ENCODE measurements at places on chromosomes 2 and 18.

GRCh38 chr18:56902653-56903052 lies 244.2 kb upstream of the BOD1L2 start:
- no peak for DNase-seq

DNA sequence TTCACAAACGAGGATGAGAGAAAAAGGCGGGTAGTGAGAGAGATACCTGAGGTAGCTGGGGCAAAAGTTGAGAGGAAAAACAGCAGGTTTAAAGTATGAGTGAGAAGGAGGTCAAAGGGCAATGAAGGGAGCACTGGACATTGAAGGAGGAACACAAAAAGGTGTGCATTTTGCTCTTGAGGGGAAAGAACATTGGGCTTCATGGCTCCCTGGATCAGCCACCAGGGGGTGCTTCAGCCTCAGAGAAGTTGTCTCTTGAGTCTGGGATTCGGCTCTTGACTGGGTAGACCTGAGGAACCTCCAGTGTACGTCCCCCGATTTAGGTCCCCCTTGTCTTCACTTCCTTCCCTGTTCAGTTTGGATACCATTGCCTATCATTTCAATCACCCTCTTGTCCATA lies 128.5 kb downstream of the RAPGEF4 start:
- DNase-seq = no peak

DNA sequence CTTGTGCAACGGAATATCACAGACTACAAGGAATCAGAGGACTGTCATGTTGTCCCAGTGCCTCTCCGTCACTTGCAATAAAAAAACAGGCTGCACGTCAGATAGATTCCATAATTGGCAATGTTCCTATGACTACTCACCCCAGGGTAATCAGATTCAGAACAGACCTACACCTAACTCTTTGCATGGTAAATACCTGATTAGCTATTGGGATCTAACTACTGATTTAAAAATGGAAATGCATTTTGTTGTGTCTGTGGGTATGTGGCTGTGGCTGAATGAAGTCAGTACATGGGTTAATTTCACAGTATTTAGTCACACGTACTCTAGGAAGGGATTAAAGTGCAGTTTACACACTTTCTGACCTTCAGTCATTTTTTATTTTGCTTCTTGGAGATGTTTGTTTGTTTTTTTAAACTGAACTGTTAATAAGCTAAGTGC lies 91.7 kb downstream of the SCN3A start:
- DNase-seq = no peak

- DNase-seq = no peak
Observed at GRCh38 chr2:59787095-59787494, 766.4 kb downstream of the BCL11A start.

GRCh38 chr18:77077941-77078689 lies 54.5 kb downstream of the MBP start:
- DNase-seq = no peak

DNA sequence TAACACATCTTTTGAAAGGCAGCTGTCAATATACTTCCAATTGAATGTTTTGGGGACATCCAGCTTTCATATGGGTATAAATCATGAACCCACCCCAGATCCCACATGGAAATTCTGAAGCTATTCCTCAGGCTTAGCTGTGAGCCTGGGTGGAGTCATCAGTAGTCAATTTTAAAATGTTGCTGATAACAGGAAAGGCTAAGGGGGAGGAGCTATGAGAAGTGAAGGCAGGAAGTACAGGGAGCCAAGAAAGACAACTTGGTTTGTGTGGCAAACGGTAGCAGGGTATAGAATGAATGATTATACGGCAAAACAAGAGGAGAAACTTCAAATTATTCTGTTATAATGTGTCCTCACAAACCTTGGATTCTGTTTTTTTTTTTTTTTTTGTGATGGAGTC lies 108.6 kb downstream of the QPCT start:
- no peak for DNase-seq

GRCh38 chr2:168116448-168116847 lies 130.9 kb downstream of the STK39 start:
- peak; percentile 15 for DNase-seq

DNA sequence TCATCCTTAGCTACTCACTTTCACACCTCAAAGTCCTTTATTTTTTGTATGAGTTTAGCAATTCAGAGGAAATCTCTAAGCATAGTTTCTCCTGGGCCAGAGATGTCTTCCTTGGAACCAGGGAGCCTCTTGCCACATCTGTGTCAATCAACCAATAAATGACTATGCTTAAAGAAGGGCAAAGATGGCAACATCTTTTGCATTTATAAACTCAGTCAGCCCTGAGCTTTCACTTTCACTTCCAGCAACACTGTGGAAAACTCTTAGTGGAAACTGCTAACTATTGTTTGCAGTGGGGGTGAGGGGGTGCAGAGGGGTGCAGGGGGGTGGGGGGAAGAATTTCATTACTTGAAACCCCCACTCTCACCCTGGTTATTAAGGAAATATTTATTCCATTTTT lies 3.4 kb downstream of the ACVR1C start:
- DNase-seq = no peak

GRCh38 chr2:241030883-241031282 lies 32.5 kb downstream of the SNED1 start:
- no peak for DNase-seq

DNA sequence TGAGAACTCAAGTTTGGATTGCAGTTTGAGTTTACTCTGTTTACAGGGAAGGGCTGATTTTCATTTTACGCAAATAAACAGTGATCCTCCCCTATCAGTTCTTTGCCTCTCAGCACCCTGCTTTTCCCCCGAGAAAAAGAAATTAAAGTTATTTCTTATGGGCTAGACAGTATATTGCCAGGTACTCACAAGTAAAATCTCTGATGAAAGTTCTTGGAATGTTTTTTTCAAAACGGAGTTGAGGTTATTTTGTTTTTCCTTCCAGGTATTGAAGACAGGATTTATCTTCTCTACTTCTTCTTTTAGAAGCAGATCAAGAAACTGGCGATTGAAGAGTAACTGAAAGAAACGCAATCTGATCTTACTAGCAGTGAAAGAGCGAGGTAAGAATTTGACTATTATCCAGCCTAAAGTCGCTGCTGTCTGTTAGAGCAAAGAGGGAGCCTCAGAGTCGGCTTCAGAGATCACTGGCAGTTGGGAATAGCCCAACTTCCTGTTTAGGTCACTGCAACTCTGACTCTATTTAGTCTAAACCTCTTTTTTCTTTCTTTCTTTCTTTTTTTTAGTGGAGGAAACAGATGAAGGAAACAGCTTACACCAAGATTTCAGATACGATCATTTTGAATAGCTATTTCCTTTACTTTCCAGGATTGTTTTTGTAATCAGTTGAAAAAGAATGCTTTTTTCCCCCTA lies at the start of gene TFPI:
Gene TFPI, minus strand, starts transcription at position 425 of the 693 bp plus-strand sequence. CDS start 50,667 bp downstream, outside the sequence.
- DNase-seq = no peak

DNA sequence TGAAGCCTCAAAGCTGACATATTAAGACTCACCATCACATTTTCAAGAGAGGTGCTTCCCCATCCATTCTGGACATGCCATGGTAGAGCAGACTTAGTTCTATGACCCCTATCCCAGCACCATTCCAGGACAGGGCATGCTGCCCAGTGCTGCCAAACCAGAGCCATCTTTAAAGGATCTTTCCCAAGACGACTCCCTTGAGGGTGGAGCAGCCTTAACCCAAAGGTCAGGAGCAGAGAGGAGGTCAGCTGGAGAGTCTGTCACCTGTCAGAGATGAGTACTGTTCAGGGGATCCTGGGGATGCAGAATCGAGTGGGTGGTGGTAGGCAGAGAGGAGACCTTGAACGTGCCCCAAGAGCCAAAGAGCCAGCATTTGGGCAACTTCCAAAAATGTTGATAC lies 459.8 kb downstream of the STK39 start:
- DNase-seq = no peak

GRCh38 chr18:55513161-55513560 lies 74.8 kb downstream of the TCF4 start:
- DNase-seq = no peak

DNA sequence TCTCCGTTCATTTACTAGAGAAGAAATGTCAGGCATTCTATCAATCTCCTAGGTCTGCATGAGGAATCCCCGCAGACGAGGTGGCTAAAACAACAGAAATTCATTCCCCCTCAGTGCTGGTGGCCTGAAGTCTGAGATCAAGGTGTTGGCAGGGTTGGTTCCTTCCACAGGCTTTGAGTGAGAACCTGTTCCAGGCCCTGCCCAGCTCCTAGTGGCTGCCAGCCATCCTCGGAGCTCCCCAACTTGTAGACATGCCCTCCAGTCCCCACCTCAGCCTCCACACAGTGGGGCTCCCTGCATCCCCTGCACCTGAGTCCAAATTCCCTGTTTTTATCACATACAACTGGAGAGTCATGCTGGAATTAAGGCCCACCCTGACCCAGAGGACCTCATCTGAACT lies 145.3 kb upstream of the ALKAL2 start:
- DNase-seq = no peak

DNA sequence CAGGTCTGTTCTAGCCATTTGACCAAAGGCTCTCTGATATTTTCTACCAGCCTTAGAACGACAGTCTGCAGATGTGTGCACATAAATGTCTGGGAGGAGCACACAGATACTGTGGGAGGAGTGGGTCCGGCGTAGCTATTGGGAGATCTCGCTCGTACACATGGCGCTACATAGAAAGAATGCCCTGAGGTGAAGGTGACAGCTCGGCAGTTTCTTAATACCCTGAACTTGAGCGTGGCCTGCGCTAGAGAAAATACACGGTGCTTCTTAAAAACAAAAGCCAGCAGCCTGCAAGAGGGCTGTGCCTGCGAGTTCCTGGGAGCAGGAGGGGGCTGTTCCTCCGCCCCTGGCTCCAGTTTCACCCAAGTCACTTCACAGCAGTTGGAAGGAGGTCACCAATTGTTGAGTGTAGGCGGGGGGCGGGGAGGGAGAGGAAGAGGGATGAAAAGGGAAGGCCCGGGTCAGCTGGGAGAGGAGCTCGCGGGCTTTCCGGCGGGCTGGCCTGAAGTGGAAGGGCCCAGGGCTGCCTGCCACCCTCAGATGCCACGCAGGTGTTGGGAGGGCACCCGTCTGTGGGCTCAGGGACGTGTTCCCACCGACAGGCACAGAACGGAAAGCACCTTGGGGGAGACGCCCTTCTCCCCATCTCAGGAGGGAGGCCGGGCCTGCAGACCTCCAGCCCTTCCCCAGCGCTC lies 124.7 kb upstream of the ZNF516 start:
- DNase-seq = peak; percentile 47

DNA sequence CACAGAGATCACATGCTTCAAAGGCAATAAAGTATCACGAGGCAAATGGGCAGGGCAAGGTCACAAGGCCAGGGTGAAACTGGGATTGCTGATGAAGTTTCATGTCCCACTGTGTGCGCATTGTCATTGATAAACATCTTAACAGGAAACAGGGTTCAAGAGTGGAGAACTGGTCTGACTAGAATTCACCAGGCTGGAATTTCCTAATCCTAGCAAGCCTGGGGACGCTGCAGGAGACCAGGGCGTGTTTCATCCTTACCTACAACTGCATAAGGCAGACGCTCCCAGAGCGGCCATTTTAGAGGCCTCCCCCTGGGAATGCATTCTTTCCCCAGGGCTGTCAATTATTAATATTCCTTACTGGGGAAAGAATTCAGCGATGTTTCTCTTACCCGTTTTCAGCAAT lies 33.2 kb downstream of the PTPN4 start:
- DNase-seq = no peak

- no peak for DNase-seq
Observed at GRCh38 chr2:157377861-157378260, 52.2 kb upstream of the ERMN start.

DNA sequence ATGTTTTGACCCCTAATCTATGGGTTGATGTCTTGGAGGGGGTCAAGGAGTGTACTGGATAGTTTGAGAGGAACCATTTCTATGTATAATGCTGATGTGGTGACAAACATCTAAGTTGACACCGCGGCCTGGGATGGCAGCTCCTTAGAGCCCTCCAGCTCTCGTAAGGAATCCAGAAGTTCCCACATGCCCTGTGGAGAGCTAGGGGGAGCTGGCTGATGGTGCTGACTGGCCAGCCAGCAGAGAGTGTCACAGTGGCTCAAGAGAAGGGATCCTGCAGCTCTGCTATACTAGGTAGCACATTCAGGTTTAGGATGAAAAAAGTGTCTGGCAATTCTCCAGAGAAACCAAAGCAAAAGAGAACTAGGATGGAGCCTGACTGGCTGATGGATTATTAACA lies 842.2 kb upstream of the VRK2 start:
- no peak for DNase-seq

GRCh38 chr2:181446985-181447384 lies 10.2 kb upstream of the ITGA4 start:
- no peak for DNase-seq

- no peak for DNase-seq
Observed at GRCh38 chr2:168910330-168910729, 9.2 kb downstream of the G6PC2 start.

- peak; percentile 23 for DNase-seq
Observed at GRCh38 chr2:142140434-142140845, 9.6 kb upstream of the LRP1B start.

- DNase-seq = no peak
Observed at GRCh38 chr2:195447323-195447975, 209.6 kb upstream of the SLC39A10 start.

GRCh38 chr2:109700680-109701274 lies 86.6 kb downstream of the SOWAHC start:
- DNase-seq = no peak

DNA sequence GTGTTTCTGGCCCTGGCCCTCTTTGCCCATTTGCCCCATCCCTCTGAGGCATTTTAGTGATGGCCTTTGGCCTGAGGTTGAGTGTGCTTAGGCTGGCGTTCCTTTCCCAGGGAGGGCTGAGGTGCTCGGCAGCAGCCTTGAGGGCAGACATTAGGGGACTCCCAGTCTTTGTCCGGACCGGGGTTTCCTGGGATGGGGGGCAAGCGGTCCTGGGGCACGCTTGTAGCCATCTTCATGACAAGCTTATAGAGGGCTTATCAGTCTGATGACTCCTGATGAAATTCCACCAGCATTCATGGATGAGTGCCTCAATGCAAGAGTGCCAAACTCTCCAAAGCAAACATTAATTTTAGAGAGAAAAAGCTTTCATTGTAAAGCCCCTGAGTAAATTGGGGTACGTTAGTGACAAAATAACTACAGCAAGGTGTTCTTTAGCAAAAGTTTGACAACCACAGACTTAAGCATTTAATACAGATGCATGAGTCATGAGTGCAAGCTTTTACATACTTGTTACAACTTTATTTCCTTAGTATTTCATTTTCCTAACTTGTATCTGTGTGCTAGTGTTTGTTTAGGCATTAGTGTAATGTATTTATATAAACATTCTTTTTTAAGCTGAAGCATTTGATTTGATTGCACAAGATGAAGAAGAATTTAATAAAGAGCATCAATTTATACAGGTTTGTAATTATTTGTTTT lies 45.6 kb downstream of the CEP192 start:
- DNase-seq = no peak

DNA sequence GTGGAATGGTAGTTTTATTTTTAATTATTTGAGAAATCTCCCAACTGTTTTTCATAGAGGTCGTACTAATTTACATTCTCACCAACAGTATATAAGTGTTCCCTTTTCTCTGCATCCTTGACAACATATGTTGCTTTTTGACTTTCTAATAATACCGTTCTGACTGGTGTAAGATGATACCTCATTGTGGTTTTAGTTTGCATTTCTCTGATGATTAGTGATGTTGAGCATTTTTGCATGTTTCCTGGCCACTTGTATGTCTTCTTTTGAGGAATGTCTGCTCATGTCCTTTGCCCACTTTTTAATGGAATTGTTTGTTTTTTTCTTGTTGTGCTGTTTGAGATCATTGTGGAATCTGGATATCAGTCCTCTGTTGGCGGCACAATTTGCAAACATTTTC lies 242.5 kb downstream of the ZNF521 start:
- no peak for DNase-seq
